HepG2 (cell line): ENCODE measurements at places on chromosomes 4 and X. TPM values are rescaled to one million over a fixed set of nuclear protein-coding genes. Genes with fewer than 3 reads are reported as not detected.

The CFAP47 gene
- total RNA-seq, result not detected in 2 replicates

DNA sequence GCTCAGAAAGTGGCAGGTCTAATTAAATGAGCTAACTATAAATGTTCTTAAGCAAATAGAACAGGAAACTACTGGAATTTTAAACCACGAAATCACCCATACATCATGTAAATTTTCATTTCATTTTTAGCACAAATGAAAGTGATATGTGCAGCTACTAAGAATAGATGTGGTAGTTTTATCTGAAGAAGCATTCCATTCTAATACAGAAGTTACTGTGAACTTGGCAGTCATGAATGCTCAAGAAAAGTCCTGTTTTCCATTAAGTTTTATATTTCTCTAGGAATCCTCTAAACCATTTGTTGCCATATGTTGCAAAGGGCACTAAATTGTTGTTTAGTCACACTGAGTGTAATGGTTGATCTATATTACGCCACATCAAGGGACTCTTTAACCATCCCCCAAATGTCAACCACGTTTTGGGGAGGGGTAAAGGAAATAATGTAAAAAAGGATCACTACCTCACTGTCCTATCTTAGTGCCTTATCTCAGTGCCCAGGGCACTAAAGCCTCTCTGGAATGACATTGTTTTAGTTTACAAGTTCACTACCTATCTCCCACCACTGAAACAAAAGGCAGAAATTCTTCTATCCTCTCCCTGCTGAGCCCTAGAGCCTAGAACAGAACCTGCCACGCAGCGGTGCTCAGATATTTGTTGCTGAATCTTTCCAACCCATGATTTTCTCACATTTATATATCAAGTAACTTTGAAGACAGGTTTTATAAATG, 118.0 kb downstream of the SHISA3 start:
- no peaks in the 10 kb centered on the region for H3K27me3 ChIP-seq
- no peaks in the 10 kb centered on the region for H3K4me1 ChIP-seq
- H3K4me3 ChIP-seq, result no peak overlapping the region
- H3K27ac ChIP-seq, result no peak overlapping the region
- H3K36me3 ChIP-seq, result no peaks in the 10 kb centered on the region
- no peak for DNase-seq

GRCh38 chrX:12174358-12174757, 36.1 kb downstream of the FRMPD4 start:
- no peaks in the 10 kb centered on the region for H3K4me1 ChIP-seq
- no peak overlapping the region for H3K4me3 ChIP-seq
- no peaks in the 10 kb centered on the region for H3K27me3 ChIP-seq
- H3K27ac ChIP-seq, result no peak overlapping the region

GRCh38 chr4:159042097-159042605, 60.7 kb upstream of the RAPGEF2 start:
- peaks cover 16% of the 10 kb centered on the region for H3K4me1 ChIP-seq
- no peak overlapping the region for H3K27ac ChIP-seq
- H3K36me3 ChIP-seq, result no peaks in the 10 kb centered on the region
- no peaks in the 10 kb centered on the region for H3K27me3 ChIP-seq

DNA sequence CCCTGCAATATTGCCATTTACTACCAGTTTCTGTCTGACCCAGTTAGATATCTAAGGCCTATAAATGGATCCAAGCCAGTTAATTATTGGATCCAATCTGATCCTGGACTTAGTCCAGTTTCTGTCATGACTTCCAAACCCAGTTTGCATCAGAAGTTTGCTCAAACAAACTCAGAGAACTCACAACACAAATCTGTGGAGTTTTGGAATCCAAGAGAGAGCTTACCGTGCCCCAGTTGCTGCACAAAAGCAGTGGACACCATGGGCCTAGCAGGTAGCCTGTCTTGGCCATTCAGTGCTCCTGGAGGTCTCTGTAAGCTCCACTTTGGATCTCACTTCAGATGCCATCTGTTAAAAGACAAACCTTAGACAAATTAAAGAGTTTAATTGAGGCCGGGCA, 174.5 kb downstream of the AASDH start:
- H3K27ac ChIP-seq, result no peak overlapping the region
- no peak overlapping the region for H3K4me3 ChIP-seq
- H3K36me3 ChIP-seq, result no peaks in the 10 kb centered on the region
- peaks cover 39% of the 10 kb centered on the region for H3K4me1 ChIP-seq
- no peak for DNase-seq
- H3K27me3 ChIP-seq, result no peaks in the 10 kb centered on the region

DNA sequence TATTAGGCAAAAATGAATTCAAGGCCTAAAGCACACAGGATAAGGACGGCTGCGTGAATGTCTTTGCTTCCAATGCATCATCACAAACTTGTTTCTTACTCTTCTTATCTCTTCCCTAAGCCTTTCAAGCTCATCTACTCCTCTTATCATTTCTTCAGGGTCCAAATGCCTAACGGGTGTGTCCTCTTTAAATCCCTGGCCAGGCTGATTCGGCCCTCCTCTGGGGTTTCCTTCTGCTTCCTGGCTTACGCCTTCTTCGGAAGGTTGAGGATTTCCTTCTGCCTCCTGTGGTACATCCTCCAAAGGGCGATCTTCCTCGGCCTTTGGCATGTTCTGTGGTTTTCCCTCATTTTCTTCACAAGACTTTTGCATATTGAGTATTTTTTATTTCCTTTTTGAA, 1.3 kb downstream of the TCEAL8 start:
- DNase-seq, result no peak
- H3K4me3 ChIP-seq, result no peak overlapping the region
- H3K27me3 ChIP-seq, result no peaks in the 10 kb centered on the region
- peaks cover 42% of the 10 kb centered on the region for H3K4me1 ChIP-seq
- H3K36me3 ChIP-seq, result no peaks in the 10 kb centered on the region
- no peak overlapping the region for H3K27ac ChIP-seq

The ARR3 gene
- not detected in 2 replicates for total RNA-seq

The AKAP17A gene
- 16.8 and 26.5 TPM in 2 replicates for total RNA-seq

DNA sequence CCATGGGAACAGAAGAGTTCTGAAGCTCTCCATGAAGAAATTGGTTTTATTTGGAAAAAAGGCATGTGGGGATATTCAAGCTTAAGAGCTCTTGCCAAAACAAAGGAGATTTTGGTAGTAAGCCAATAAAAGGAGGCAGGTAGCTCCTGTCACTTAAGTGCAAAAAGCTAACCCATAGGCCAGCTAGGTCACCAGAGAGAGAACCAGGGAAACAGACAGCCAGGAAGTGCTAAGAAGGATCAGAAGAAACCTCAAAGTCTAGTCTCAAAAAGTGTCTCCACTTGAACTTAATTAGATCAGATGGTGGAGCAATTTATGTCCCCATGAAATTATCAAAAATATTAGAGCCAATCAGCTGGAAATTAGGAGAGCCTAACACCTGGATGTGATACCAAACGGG, 49.2 kb downstream of the CD40LG start:
- H3K27ac ChIP-seq, result no peak overlapping the region
- H3K36me3 ChIP-seq, result no peaks in the 10 kb centered on the region
- no peaks in the 10 kb centered on the region for H3K27me3 ChIP-seq
- H3K4me1 ChIP-seq, result no peaks in the 10 kb centered on the region
- H3K4me3 ChIP-seq, result no peak overlapping the region

The GAGE10 gene
- total RNA-seq, result not detected in 2 replicates

GRCh38 chr4:137768881-137769280, 236.6 kb upstream of the PCDH18 start:
- H3K27ac ChIP-seq, result no peak overlapping the region
- DNase-seq, result no peak
- no peaks in the 10 kb centered on the region for H3K4me1 ChIP-seq
- no peaks in the 10 kb centered on the region for H3K36me3 ChIP-seq
- H3K4me3 ChIP-seq, result no peak overlapping the region
- no peaks in the 10 kb centered on the region for H3K27me3 ChIP-seq

DNA sequence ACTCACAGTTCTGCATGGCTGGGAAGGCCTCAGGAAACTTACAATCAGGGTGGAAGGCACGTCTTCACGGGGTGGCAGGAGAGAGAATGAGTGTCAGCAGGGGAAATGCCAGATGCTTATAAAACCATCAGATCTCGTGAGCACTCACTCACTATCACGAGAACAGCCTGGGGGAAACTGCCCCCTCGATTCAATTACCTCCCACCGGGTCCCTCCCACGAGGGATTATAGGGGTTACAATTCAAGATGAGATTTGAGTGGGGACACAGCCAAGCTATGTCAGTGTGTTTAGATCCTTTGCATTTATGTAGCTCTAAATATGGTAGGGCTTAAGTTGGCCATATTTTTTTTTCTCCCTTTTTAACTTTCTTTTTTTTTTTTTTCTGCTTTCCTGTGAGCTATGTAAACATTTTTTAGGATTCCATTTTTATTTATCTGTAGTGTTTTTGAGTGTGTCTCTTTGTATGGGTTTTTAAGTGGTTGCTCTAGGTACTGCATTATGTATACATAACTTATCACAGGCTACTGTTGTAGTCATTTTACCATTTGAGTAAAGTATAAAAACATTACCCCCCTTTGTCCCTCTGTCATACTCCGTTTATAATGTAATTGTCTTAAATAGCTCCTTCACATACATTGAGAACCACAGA, 79.0 kb downstream of the ADRA2C start:
- no peak overlapping the region for H3K4me3 ChIP-seq
- peaks cover 16% of the 10 kb centered on the region; the same call in 2 of the 3 replicates for H3K27me3 ChIP-seq

GRCh38 chr4:60216752-60217151, 983.4 kb upstream of the ADGRL3 start:
- no peaks in the 10 kb centered on the region for H3K4me1 ChIP-seq
- DNase-seq, result no peak
- no peak overlapping the region for H3K4me3 ChIP-seq

DNA sequence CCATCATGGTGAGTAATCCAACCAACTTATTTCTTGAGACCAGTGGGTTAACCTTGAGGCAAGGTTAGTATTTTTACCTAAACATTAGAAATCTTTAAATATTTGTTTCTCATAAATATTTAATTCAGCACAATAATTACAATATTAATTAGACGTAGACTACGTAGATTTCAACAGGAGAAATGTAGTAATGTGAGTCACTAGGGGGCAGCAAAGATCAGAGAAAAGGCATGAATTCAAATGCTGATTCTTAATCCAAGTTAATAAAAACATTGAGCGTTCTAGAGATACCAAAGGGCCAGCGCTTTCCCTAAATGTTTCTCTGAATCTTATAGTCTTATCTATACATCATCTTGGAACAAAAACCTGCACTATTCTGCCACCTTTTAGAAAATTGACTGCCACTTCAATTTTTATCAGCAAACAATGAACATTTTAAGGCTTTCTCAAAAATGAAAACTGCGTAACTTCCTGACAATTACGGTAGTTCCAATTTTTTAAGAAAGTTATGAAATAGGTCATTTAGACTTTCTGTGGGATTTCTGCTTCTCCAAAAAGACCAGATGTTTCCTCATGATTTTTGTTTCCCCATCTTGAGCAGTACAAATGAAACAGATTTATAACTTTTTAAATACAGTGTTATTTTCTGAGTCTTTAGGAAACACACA, 180.7 kb downstream of the GASK1B start:
- peaks cover 51% of the 10 kb centered on the region for H3K4me1 ChIP-seq
- H3K4me3 ChIP-seq, result peak overlapping the region; percentile 50; the same call in 1 of the 2 replicates
- no peaks in the 10 kb centered on the region for H3K36me3 ChIP-seq
- peak; percentile 60 for DNase-seq

GRCh38 chrX:47751670-47752069, 85.0 kb upstream of the ZNF81 start:
- H3K4me1 ChIP-seq, result no peaks in the 10 kb centered on the region
- H3K4me3 ChIP-seq, result no peak overlapping the region
- H3K27me3 ChIP-seq, result no peaks in the 10 kb centered on the region
- no peak for DNase-seq
- no peaks in the 10 kb centered on the region for H3K36me3 ChIP-seq

- H3K36me3 ChIP-seq, result no peaks in the 10 kb centered on the region
- H3K27me3 ChIP-seq, result no peaks in the 10 kb centered on the region
- H3K4me3 ChIP-seq, result no peak overlapping the region
- DNase-seq, result no peak
- no peak overlapping the region for H3K27ac ChIP-seq
- H3K4me1 ChIP-seq, result no peaks in the 10 kb centered on the region
Observed at GRCh38 chrX:13059637-13060499, 15.4 kb upstream of the FAM9C start.

GRCh38 chr4:176563591-176563990, 229.1 kb downstream of the VEGFC start:
- no peak overlapping the region for H3K27ac ChIP-seq
- H3K27me3 ChIP-seq, result no peaks in the 10 kb centered on the region
- H3K4me1 ChIP-seq, result no peaks in the 10 kb centered on the region

- H3K27ac ChIP-seq, result no peak overlapping the region
- no peak overlapping the region for H3K4me3 ChIP-seq
Observed at GRCh38 chrX:125293850-125294780, 25.6 kb upstream of the TEX13C start.

DNA sequence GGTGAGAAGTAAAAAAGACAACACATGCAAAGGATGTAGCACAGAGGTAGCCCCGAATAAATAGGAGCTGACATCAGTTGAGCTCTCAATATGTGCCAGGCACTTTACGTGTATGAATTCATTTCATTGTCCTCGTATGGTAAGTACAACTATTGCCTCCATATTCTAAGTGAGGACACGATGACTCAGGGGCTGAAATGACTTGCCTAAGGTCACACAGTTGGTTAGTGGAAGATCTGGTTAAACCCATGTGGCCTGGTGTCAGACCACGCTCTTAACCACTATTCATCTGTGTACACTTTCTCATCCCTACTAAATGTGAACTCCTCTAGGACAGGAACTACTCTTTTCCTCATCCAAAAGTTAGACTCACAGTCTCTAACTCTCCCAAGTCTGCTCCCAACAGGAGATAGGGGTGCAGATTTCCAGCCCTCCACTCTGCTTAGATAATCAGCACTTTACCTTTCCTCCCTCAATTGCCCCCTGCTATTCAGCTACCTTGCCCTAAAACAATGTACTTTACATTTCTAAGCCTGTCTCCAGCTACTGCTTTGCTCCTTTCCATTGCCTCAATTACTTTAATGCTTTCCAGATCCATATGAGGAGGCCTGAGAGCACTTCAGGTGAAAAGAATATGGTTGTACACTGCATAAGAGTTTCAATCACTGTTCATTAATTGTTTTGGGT, 58.8 kb upstream of the LHFPL1 start:
- no peaks in the 10 kb centered on the region for H3K36me3 ChIP-seq
- H3K4me3 ChIP-seq, result no peak overlapping the region
- H3K4me1 ChIP-seq, result no peaks in the 10 kb centered on the region
- no peak overlapping the region for H3K27ac ChIP-seq

GRCh38 chr4:114997576-114998247, 115.7 kb downstream of the NDST4 start:
- H3K27ac ChIP-seq, result no peak overlapping the region
- no peaks in the 10 kb centered on the region for H3K36me3 ChIP-seq
- no peaks in the 10 kb centered on the region for H3K4me1 ChIP-seq
- no peak for DNase-seq
- no peaks in the 10 kb centered on the region for H3K27me3 ChIP-seq
- H3K4me3 ChIP-seq, result no peak overlapping the region

DNA sequence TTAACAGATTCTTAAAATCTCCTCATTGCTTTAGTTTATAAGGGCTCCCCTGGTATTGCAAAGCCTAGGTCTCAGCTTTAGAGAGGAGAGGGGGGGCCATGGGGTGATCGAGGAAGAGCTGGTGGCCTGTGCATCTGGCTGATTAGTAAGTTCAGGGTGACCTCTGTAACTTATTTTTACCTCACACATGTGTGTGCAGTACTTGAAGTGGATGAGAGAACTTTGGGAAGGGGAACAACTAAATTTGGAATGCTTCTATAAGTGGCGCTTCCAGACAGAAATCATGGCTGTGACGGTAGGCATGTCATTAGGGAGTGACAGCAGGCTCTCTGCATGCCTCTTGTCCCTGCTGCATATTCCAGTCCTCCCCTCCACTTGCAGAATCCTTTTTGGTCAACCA, 41.9 kb downstream of the FRAS1 start:
- no peak overlapping the region for H3K27ac ChIP-seq
- H3K4me3 ChIP-seq, result no peak overlapping the region
- no peak for DNase-seq
- no peaks in the 10 kb centered on the region; the same call in 1 of the 2 replicates for H3K4me1 ChIP-seq

- no peak overlapping the region for H3K4me3 ChIP-seq
- H3K4me1 ChIP-seq, result peaks cover 17% of the 10 kb centered on the region
- DNase-seq, result no peak
- no peaks in the 10 kb centered on the region for H3K36me3 ChIP-seq
Observed at GRCh38 chr4:139813881-139814280, 148.3 kb downstream of the MGST2 start.
